ENCODE measurements at places on chromosomes 6 and 20.

DNA sequence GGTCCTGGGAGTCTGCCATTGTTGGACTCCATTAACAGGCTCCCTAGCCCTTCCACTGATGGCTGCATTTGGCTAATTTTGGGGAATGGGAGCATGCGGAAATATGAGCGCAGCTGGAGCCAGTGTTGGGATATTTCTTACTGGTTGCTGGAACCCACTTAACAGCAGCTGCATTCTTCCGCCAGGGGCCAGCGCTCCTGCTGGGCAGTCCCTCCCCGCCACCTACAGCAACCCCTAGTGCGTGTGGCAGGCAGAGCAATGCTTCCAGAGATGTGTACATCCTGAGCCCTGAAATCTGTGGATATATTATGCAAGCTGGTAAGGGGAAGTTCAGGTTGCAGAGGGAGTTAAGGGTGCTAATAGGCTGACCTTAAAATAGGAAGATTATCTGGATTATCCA, 16.4 kb downstream of the CST8 start:
- no peak for DNase-seq

DNA sequence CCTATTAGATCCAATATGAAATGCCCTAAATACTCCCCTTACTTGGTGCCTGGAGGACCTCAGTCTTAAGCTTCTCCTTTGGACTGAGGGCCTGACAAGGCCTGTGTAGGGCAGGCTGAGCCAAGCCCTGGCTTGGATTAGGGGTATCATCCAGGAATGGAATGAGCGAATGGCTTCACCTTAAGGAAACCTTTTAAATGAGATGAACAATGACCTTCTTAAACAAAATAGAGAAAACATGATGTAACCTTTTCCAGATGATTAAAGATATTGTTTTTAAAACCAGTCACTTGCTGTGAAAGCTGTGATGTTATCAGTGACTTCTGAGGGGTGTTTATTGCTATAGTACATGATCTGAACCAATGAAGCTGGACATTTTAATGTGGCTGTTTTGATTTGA, 55.5 kb downstream of the TRAF3IP2 start:
- DNase-seq = no peak

DNA sequence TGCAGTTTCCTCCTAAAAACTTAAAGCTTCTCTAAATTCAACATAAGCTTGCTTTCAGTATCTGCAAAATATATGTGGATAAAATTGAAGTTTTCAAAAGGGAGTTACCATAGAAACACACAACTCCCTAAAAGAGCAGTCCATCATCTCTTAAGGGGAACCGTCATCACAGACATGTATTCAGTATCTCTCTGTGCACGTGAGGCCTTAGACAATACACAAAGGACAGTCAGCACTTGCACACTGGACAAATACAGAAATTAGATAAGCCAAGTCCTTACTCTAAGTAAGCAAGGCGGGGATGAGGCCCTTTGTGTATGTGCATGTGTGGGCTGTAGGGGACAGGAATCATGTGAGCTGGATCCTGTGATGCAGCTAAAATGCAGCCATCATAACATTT, 136.6 kb downstream of the BACH2 start:
- DNase-seq = no peak

GRCh38 chr20:32140603-32141002, 31.1 kb downstream of the TM9SF4 start:
- no peak for DNase-seq

- no peak for DNase-seq
These were observed 53.5 kb downstream of the GOPC start for GRCh38 chr6:117548797-117549301.

- DNase-seq = no peak
These were observed 103.0 kb downstream of the PSMB1 start for GRCh38 chr6:170449835-170450753.

- DNase-seq = no peak
These were observed 34.4 kb downstream of the NR2E1 start for GRCh38 chr6:108200186-108200585.

DNA sequence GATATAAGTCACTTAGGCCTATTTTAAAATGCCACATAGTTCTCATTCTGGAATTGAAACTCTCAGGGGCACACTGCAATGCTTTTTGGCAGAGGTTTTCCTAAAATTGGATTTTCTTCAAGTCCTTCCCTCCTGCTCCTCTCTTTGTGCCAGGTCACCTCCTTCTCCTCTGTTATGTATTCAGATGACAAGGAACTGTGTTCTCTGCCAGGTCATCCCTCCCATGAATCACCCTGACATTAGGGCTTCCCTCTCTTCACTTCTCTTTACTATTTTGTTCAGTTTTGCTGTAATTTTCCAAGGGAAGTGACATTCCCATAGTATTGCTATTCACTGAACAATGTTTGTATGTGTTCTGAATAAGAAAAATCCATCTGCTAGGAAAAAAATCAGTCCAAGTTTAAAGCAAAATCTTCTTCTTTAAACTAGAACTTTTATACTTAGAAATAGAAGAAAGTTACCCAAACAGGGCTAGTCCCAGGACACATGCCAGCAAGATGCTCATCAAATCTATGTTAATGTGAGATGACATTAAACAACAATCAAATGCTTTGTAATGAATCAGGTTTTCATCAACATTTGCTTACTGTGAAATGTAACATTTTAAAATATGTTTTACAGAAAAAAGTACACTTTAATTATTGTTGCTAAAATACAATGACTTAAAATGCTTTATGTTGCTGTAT, 461.1 kb downstream of the MMUT start:
- DNase-seq = peak; percentile 4

- DNase-seq = no peak
These were observed 18.2 kb downstream of the GPX5 start for GRCh38 chr6:28543651-28544610.

DNA sequence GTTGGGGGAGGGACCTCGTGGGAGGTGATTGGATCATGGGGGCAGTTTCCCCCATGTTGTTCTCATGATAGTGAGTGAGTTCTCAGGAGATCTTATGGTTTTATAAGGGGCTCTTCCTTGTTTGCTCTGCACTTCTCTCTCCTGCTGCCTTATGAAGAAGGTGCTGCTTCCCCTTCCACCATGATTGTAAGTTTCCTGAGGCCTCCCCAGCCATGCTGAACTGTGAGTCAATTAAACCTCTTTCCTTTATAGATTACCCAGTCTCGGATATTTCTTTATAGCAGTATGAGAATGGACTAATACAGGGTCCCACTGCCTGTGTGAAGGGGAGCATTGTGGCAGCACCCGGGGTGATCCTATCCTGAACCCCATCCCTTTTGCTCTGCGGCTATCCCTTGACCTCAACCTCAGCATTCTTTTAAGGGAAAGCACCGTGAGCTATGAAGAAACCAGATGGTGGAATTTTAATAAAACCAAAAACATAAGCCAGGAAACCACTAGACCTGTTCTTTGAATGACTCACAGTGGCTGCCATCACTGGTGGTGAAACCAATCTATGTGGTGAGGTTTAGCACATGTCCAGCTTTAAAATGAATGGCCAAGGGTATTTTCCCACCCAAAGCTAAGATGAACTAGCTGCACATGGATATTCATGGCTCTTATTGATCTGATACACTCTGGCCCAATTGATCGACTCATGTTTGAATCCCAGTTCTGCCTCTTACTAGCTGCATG, 62.2 kb downstream of the ZDHHC14 start:
- DNase-seq = no peak

GRCh38 chr6:12047792-12048432, 35.8 kb downstream of the HIVEP1 start:
- no peak for DNase-seq

GRCh38 chr20:15252304-15252703, 914.9 kb upstream of the FLRT3 start:
- DNase-seq = no peak

- DNase-seq = no peak
These were observed 4.2 kb downstream of the BRD2 start for GRCh38 chr6:32972353-32973143.

- no peak for DNase-seq
These were observed 50.3 kb upstream of the NAA20 start for GRCh38 chr20:19966840-19967239.

DNA sequence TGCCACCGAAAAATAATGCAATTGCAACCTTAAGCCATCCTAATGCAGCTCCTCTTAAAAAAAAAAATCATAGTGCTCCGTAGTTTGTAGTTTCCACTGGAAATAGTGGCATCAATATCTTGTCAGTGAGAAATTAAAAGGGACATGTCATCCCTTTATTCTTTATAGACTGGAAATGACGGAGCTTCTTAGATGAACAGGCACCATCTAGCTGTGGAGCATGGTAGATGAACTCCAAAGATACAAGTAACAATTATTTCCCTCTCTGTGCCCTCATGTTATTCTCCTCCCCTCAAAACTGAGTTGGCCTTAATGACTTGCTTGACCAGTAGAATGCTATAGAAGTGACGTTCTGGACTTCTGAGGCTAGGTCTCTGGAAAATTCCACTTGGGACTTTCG, 268.1 kb upstream of the SPTLC3 start:
- DNase-seq = no peak

- no peak for DNase-seq
These were observed 39.6 kb upstream of the MLN start for GRCh38 chr6:33843131-33844121.

GRCh38 chr6:28488916-28489365, 26.7 kb downstream of the GPX6 start:
- DNase-seq = no peak

DNA sequence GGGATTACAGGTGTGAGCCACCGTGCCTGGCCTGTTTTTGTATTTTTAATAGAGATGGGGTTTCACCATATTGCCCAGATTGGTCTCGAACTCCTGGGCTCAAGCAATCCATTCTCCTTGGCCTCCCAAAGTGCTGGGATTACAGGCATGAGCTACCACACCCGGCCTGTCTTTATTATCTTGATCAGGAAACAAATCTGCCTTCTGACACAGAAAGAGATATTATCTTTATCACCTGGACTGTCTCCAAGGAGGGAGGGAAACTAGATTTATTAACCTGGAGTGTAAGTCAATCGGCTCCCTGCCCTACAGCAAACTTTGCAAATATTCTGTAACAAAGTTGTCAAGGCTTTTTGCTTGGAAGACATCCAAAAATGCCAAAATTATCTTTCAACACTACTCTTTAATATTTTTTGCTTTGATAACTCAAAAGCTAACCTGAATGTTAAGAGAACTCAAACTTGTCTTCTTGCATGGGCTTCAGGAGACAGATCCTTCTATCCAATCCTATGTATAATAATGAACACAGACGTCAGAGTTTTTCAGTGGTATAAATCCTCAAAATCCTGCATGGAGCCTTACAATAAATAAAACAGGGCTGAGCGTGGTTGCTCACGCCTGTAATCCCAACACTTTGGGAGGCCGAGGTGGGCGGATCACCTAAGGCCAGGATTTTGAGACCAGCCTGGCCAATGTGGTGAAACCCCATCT, 85.0 kb upstream of the LOC128125822 start:
- no peak for DNase-seq

- DNase-seq = no peak
These were observed 548.2 kb upstream of the FLRT3 start for GRCh38 chr20:14885661-14886060.

GRCh38 chr20:16312998-16313397, 260.2 kb downstream of the KIF16B start:
- DNase-seq = no peak

GRCh38 chr6:39521958-39522357, 199.5 kb upstream of the KCNK16 start:
- no peak for DNase-seq

GRCh38 chr6:47075741-47076421, 33.7 kb upstream of the ADGRF1 start:
- no peak for DNase-seq

DNA sequence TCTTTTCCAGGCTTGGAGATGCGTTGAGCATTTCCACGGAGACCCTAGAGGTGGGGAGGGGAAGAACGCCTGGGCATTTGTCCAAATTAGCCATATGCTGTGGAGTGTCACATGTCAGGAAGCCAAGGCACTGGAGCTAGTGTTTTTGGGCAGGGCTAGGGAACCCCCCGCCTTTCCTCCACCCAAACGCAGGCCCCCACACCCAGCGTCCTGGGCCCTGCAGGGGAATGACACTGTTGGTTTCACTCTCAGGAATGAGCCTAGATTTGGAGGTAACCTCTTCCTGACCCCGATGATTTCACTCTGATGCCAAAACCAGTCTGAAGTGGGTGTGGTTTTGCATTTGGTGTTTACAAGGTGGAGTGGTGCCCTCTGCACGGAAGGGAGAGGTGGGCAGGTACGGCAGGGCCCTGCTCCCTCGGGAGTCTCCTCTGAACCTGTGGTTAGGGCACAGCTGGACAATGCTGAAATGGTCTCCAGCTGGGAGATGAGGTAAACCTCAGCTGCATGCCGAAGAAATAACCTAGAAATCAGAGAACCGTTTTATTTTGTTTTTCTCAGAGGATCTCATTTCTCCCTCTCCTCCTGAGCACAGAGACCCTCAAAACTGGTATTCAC, 29.5 kb downstream of the MTHFD1L start:
- no peak for DNase-seq

- DNase-seq = no peak
These were observed 36.3 kb upstream of the DACT2 start for GRCh38 chr6:168355716-168356522.

DNA sequence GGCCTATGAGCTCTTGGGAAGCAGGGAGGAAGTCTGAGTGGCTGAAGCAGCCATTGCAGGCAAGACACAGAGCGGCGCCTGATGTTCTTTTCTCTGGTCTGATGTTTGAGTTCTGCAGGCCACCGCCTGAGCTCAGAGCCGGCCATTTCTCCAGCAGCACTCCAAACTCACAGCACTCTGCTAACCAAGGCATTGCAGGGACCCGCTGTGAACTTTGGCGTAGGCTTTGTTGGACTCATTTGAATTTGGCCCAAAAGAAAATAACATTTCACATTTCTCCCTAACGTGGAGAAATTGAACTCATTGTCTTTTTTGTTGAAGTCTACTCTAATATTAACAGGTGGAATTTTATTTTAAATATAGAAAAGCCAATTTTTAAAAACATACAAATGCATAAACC, 336.1 kb downstream of the FARS2 start:
- no peak for DNase-seq

- DNase-seq = no peak
These were observed 85.9 kb downstream of the SMLR1 start for GRCh38 chr6:130913120-130913519.

- DNase-seq = no peak
These were observed 95.1 kb upstream of the SASH1 start for GRCh38 chr6:148247386-148248063.

GRCh38 chr6:20954315-20954714, 420.1 kb downstream of the CDKAL1 start:
- DNase-seq = no peak
